ENCODE measurements at places on chromosomes 4 and X.

GRCh38 chr4:21768349-21769310, 179.9 kb downstream of the KCNIP4 start:
- peak; percentile 52 for DNase-seq

DNA sequence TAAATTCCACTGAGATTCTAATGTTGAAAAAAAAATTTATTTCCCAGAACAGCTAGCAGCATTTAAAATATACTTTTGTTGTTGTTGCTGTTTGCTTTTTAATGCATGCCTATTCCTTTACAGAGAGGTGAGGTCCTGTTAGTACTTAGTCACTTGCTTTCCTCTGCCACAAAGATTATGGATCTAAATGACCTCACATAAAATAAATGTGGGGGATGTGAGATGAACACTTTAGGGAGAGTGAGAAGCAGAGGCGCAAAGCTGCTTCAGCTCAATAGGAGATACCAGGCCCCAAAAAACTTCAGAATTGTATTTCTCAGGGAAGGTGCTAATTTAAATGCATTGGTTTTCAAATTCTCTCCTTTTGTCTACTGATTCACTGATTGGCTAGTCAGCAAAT, 4.0 kb downstream of the LDB2 start:
- DNase-seq, result no peak

- no peak for DNase-seq
Measured at GRCh38 chrX:107565015-107565414, 63.3 kb upstream of the PRPS1 start.

- DNase-seq, result no peak
Measured at GRCh38 chr4:900721-901120, 31.4 kb downstream of the GAK start.

DNA sequence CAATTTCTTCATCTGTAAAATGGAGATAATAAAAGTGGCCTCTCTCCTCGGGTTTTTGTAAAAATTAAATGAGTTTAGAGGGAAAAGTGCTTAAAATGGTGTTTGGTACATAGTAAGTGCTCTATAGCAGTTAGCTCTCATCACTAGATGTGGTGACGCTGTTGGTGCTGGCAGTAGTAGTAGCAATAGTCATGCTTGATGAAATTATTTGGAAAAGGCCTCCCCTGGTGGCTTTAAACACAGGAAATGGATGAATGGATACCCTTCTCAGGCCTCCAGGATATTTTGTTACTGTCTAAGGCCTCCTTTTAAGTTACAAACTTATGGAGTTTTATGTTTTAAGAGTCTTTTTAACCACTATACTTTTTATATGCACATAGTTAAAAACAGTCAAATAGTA, 142.9 kb downstream of the CBR4 start:
- no peak for DNase-seq

DNA sequence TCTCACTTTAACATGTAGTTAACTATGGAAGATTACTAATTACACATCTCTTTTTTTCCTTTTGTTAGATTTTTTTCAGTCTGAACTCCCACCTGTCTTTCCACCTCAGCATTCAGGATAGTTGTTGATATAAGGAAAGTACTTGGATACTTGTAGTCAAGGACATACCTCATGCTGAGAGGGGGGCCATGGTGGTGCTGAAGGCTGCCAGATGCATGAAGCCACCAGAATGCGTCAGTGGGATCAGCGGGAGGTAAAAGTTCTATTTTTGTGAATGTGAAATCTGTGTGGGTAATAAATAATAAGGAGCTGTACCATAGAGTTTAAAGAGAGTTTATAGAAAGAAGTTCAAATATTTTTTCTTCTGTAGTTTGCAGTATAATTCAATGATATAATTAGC, 13.1 kb upstream of the NDST4 start:
- no peak for DNase-seq

GRCh38 chr4:77872723-77873445, 10.3 kb downstream of the MRPL1 start:
- no peak for DNase-seq
